ENCODE measurements at places on chromosomes 2 and 18.

GRCh38 chr2:177584030-177584692 lies 191.6 kb downstream of the AGPS start:
- DNase-seq, result no peak

DNA sequence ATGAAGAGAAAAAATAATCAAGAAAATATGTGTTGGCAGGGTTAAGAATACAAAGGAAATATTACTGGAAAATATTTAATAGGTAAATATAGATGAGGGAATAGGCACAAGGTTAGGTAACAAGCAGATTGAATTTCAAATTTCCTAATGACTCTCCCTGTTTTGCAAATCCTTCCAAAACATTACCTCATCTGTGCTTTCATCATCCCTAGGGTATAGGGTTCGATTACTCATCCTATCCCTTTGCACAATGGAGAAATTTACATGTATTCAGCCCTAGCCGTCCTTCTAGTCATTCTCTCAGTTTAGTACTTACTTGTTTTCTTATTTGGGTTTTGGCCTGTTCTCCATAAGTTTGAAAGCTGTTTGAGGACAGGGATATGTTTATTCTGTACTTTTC lies 864.6 kb upstream of the FSHR start:
- DNase-seq, result no peak

DNA sequence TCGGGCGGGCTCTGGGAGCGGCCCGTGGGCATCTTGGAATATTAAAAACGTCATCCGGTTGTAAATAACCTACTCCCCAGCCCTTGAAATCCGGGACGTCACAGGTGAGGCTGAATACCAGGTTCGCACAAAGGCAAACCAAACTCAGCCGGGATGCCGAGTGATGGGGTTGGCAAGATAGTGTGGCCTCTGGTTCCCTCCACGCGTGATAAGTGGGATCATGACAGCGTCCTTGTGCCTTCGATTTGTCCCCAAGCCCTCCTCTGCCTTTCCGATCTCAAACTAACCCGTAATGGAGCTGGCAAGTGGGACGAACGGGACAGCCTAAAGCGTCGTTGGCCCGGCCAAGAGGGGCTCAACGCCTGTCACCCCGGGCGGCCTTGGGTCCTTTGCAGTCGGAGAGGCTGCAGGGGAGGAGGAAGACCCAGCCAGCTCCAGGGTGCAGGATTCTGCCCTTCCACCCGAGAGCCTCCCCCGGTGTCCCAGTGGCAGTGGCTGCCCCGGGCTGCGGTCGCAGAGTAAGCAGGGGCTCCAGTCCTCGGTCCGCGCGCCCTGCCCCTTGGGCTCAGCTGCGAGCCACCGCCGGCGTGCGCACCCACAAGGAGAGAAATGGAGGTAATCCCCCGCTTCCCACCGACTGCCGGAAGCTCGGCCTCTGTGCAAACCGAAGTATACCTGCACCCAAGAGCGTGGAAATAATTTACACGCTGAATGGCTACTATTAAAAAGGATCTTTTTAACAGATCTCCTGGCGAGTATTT lies 13.4 kb upstream of the PAX3 start:
- DNase-seq, result no peak

DNA sequence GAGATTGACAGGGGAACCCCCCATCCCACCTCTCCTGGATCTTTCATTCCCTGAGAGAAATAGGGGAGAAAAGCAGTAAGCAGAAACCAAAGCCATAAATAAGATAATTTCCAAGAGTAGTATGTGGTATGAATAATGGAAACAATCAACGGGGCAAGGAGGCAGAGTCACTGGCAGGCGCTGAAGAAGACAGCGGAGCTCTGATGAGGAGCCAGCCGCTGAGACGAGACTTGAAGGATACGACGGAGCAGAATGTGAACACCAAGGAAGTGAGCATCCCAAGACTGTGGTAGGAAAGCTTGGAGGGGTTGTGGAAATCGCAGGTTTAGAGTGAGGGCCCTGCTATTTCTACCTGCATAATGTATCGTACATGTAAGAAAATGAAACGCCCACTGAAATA lies 93.6 kb upstream of the CBLN2 start:
- DNase-seq, result no peak

GRCh38 chr2:237688081-237688480 lies 60.7 kb downstream of the LRRFIP1 start:
- no peak for DNase-seq

- DNase-seq, result no peak
These were observed 4.4 kb upstream of the RFX8 start for GRCh38 chr2:101479328-101479727.

- no peak for DNase-seq
These were observed 6.0 kb upstream of the NFATC1 start for GRCh38 chr18:79389689-79390088.

DNA sequence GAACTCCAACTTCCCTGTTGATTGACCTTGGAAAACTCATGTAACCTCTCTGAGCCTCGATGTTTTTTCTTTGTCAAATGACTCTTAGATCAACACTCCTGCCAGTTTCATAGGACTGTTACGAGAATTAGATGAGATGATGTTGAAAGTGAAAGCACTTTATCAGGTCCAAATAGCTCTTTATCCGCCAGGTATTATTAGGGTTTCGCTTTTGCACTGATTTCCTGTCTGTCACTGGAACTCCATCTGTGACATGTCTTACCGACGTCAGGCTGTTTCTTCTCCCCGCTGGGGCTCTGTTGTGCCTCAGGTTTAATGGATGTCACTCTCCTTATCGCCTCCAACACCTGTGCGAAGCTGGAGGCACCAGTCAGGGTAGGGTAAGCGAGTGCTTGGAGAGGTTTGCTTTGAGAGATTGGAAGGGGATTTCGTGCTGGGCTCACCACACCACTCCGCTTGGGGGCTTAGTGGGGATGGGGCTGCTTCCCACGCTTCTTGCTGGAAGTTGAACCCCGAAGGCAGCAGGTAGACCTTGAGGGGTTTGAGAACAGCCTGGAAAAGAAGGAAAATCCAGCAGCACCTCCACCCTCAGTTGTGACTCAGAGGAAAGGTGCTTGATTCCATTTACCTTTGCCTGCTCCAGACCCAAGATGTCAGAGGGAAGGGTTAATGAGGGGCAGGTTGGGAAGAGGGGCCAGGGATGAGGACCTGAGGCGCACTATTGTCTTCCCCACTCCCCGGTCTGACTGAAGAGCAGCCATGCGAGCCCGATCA lies 4.3 kb downstream of the GAD1 start:
- DNase-seq, result no peak

GRCh38 chr2:239768031-239768790 lies 256.9 kb downstream of the NDUFA10 start:
- no peak for DNase-seq

DNA sequence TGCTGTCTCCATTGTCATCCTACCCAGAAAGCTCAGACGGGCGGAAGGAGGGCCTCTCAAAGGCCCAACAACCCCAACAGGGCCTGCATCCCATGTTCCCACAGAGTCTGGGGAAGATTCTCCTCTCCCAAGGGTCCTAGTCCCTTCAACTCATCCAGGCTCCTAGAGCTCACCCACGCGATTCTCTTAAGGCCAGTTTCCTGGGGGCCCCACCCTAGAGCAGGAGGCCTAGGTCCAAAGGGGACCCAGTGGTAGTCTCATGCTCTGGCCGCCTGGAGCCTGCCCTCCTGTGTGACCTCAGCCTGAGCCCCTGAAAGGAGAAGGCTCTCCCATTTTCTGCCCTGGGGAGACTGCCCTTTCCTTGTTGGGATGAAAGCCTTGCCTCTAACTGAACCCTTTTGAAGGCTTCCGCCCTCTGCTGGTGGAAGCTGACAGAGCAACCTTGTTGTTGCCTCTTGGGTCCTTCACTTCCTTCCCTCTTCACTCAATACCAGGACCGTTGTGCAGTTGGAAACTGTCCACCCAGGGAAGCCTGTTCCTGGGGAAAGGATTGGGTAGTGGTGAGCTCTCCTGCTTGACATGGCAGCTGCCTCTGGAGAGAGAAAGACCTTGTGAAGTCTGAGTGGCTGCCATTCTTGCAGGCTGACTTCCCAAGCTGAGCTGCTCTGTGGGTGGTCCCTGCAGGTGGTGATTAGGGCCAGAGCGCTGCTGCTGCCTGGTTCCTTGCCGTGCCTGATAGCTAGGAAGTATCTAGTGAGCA lies 86.0 kb upstream of the ALPP start:
- DNase-seq, result peak; percentile 57

- no peak for DNase-seq
These were observed 26.5 kb downstream of the AQP12B start for GRCh38 chr2:240655931-240656886.

- DNase-seq, result no peak
These were observed 54.9 kb upstream of the RAB12 start for GRCh38 chr18:8554354-8554753.

GRCh38 chr2:143264851-143265250 lies 135.6 kb downstream of the ARHGAP15 start:
- DNase-seq, result no peak

DNA sequence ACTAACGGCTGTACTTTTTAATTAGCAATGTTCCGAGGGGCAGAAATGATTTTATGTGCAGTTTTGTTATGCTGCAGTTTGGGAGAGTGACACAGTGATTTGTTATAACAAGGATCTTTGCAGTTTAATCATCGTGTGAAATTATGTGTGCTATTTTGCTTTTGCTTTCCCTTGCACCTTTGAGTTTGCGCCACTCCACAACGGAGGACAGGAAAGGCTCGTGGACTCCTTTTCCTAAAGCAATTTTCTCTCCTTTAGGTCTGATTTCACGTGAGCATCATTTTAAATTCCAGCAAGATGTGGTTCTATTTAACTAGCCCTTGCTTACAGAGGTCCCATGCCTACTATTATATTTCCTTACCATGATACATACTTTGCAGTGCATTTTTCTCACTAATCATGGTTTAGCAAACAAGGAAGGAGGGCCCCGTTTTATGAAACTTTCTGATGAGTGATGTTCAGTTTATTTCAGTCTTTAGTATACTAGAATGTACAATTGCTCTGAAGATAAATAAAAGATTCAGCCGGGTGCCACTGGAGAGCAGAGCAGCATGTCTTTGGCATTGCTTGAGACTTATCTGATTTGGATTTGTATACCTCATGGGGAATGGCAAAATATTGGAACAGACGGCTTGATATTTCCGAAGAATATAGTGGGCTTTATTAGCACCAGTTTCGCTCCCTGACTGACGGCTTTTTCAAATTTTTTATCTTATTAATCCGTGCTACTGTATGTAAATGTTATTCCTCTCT lies 528.2 kb upstream of the FANCL start:
- no peak for DNase-seq

- DNase-seq, result no peak
These were observed 668 bp upstream of the ANKRD12 start for GRCh38 chr18:9135912-9136314.

- DNase-seq, result no peak
These were observed 136.9 kb upstream of the IL1R2 start for GRCh38 chr2:101854877-101855276.

- no peak for DNase-seq
These were observed 481.1 kb downstream of the CBLN2 start for GRCh38 chr18:72063001-72063400.

DNA sequence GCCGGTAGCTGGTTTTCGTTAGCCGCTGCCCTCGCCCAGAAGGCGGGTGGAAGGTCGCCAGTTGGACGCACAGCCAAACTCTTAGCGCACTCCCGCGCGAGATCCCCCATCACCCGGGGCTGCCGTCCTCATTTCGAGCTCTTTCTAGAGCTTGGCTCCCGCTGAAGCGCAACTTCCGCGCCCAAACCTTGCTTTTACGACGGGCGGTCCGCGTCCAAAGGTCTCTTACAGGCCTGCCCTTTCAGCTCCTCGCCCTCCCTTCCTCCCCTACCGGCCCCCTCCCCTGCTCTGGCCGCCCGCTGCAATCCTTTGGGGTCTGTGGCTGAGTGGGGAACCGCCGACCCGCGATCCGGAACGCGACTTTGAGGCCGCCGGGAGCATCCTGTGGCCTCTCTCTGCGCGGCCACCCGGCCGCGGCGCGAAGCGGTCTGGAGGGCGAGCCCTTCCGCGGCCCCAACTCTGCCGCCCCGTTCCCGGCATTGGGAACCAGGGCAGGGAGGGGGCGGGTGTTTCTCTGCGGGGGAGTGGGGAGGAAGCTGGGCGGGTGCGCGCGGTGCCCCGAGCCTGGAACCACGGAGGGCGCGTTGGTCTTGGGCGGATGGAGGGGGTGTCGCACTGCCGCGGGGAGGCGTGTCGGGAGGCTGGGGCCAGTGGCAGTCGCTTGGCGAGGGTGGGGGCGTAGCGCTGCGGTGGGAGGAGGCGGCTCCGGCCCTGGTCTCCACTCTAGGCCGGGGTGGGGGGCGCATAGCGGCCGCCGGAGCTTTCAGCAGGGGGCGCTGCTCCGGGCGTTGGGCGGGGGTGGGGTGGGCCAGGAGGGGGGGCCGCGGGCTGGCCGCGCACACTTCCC lies at the start of gene GDF7:
GDF7 (plus strand) TSS at position 841 of the 847 bp plus-strand sequence. CDS start 96 bp downstream, outside the sequence.
- peak; percentile 49 for DNase-seq

DNA sequence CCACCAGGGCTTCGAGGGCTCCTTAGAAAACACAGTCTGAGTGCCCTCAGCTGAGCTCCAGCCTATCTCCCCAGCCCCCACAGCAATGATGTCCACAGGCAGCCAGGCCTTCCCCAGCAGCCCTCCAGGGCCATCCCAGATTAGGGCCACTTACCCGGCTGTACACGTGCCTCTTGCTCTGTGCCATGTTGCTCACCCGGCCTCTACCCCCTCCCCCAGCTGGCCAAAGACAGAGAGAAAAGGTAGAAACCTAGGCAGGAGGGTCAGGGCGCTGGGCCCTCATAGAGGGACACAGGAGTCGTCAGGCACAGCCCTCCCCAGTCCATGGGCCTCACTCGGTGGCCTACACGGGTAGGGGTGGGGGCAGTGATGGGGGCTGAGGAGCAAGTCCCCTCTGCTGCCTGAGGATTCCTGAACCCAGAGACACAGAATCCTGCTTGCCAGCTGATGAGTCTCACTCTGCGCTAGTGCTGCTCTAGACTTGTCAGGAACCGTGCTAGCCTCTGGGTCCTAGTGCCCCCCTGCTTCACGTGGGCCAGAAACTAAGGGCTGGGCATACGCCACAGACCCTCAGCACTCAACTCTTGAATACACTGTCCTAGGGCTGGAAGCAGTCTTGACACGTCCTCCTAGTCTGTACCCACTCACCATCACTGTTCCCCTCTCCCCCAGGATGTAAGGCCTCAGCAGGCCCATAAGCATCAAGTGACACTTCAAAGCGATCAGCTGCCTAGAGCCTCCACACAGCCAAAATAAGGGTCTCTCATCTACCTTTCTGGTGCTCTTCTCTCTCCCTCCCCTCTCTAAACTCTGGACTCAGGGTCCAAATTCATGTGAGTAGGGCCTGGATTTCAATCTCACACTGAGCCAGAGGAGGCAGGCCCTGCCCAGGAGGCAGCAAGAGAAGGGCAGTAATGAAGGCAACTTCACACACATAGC lies at the start of gene DCTN1:
DCTN1 (minus strand) TSS at position 461 of the 939 bp plus-strand sequence; CDS start at position 187, 274 bp downstream.
- no peak for DNase-seq

DNA sequence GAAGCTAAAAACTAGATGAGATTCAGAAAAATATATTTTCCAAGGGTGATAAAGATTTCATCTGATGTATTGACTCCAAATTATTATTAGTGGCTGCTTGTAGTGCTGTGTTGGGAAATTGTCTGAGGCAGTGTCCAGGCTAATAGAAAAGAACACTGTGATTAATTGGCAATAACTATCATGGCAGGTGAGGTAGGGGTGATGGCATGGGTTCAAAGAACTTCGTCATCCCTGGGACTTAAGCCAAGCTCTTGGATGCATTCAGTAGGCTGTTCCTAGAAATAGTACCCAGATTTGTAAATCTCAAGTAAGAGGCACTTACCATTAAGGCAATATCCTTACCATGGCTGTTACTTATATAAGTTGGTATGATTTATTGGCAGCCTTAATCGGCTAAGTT lies 13.2 kb upstream of the RAPGEF4 start:
- no peak for DNase-seq

Data from CMK (cell line).